Right renal cortex interstitium (tissue), 3 donors: ENCODE measurements at places on chromosomes 12 and 14.

GRCh38 chr14:105375635-105376057 is 22.7 kb upstream of the TEX22 start:
- no peak for DNase-seq

- DNase-seq, result no peak
These were observed 10.2 kb upstream of the PGF start for GRCh38 chr14:74965486-74966153.

GRCh38 chr12:46177025-46177424 is 91.8 kb downstream of the SLC38A1 start:
- no peak for DNase-seq

GRCh38 chr12:117674313-117674712 is 294.5 kb downstream of the KSR2 start:
- DNase-seq, result no peak

DNA sequence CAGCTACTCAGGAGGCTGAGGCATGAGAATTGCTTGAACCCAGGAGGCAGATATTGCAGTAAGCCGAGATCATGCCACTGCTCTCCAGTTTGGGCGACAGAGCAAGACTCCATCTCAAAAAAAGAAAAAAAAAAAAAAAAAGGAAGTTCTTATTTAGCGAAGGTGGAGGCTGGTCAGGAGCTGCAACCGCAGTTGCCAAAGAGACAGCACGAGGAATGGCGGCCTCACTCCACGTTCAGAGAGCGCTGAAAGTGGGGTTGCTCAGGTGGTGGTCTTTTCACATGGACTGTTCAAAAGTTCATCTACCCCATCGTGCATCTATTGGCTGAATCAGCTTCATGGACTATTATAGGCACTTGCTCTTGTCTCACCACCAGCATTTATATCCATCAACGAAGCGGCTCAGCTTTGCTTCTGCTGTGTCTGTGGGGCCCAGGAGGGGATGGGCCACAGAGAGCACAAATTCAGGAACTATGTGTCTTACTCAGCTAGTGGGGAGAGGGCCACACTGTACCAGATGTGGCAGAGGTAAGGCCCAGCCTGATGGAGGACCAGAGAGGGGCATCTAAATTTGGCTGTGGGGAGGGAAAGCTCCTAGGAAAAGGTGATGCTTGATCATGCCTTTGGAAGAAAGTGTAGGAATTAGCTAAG is 27.3 kb downstream of the SLC25A47 start:
- DNase-seq, result no peak

GRCh38 chr12:107906707-107907106 is 132.2 kb downstream of the ASCL4 start:
- no peak for DNase-seq

- DNase-seq, result no peak
These were observed 53.8 kb upstream of the CLEC14A start for GRCh38 chr14:38309522-38310277.

DNA sequence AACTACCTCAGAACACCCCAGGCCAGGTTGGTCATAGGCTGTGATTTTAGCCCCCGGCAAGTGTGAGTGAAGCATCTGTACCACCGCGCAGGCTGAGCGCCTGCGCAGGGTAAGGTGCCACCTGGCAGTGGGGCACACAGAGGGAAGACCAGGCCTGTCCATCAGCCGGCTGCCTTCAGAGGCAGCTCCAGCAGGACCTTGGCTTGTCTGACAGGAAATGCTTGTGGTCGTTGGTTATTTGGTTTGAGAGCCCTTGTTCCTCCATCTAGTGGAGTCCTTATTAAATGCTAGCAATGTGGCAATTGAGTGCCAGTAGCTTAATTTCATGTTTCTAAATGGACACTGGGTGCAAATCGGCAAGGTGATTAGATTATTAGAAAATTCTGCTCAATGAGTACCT is 27.5 kb downstream of the SLC25A29 start:
- DNase-seq, result no peak

DNA sequence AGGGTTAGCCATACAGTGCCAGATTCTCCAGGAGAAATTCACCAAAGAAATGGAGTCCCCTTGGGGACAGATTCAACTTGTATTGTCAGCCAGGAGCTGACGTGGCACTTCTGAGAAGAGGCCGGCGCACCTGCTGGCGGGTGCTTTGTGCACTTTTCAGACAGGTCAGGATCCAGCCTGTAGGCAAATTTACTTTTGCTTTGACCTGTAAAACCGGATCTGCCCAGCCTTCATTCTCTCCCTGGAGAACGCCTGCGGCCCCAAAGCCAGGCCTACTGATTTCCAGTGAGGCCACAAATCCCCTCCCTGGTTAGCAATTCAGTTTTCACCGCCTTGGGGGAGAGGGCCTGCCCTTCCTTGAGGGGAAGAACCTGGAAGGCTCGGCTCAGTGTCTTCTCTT is 17.4 kb downstream of the P2RX4 start:
- DNase-seq, result no peak

- DNase-seq, result no peak
These were observed 18.3 kb downstream of the SLC25A47 start for GRCh38 chr14:100341301-100342031.

GRCh38 chr14:64475585-64476273 is 10.4 kb downstream of the AKAP5 start:
- DNase-seq, result no peak

DNA sequence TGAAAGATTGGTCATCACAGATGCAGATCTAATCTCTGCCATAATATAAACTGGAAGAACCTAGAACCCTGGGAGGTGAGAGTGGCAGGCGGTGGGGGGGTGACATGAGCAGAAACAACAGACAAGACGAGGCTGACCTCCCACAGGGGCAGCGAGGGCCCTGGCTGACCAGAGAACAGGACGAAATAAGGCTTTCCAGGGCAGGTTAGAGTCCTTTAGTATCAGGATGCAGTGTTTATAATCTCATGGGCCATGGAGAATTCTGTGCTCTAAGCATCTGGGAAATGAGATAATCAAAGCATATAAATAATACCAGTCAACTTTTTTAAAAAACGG is 102.7 kb upstream of the BCL2L14 start:
- DNase-seq, result no peak

GRCh38 chr12:131865180-131865875 is 29.1 kb upstream of the ULK1 start:
- DNase-seq, result no peak

DNA sequence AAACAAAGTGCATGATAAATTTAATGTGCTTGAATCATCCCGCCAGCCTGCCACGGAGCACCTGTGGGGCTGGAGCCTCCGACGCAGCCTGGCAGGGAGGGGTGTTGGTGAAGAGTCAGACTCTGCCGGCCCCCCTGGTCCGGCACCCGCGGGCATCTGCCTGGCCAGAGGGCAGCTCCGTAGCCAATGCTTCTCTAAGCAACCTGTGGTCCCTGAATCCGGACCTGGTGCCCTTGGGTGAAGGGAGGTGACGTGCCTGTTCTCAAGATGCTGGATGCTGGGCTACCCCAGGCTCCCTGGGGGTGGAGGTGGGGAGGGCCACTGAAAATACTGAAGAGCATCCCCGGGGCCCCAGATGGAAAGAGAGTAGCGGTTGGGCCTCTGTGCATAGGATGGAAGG is 158.6 kb upstream of the C14orf180 start:
- no peak for DNase-seq

DNA sequence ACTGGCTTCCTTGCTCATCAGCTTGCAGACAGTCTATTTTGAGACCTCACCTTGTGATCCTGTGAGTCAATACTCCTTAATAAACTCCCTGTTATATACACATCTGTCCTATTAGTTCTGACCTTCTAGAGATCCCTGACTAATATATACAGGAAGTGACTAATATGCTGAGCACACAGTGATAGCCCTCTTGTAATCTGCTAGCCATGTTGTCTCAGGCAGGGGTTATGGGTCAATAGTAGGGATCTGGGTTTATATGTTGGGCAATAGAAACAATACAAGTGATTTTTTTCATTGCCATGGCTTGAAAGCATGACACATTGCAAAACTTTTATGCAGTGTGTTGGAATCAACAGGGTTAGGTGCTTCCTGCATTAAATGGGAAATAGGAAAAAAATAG is 562.2 kb downstream of the GALC start:
- no peak for DNase-seq

DNA sequence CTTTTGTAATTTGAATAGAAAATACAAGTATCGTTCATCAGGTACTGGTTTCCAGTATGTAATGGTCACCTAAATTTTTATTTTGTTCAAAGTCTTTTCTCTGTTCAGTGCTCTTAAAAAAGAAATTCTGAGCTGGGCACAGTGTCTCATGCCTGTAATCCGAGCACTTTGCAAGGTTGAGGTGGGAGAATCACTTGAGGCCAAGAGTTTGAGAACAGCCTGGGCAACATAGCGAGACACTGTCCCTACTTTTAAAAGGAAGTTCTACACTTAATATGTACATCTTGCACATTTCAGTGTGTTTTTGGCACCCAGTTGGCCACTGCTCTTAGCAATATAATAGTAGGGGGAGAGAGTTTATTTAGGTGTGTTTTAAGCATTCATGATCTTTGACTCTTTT is 27.9 kb downstream of the PCNX1 start:
- DNase-seq, result no peak

DNA sequence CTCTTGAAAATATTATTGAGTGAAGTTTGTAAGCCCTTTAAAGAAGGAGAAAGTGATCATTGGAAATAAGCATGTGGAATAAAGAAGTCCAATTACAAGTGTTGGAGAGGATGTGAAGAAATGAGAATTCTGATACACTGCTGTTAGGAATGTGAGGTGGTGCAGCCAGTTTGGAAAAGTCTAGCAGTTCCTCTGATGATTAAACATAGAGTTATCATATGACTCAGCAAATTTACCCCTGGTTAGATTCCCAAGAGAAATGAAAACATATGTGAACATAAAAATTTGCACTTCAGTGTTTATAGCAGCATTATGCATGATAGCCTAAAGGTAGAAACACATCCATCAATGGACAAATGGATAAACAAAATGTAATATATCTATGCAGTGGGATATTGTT is 319.9 kb downstream of the AEBP2 start:
- no peak for DNase-seq

- no peak for DNase-seq
These were observed 545.7 kb upstream of the MIS18BP1 start for GRCh38 chr14:45798659-45799058.

DNA sequence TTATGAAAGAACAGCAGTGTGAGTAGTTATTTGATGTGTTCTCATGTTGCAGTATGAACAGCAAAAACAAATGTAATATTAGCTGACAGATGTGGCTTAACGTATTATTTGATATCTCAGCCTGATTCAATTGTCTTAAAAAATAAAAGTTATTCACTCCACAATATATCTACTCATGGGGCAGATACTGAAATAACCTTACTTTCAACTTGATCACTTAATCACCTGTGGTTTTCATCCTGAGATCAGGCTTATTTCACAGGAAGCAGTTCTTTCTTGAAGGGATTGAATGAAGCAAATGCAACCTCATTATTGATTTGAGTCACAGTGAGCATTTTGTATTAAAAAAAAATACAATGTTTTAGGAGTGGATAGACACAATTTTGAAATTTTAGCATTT is 90.3 kb downstream of the AKAP6 start:
- DNase-seq, result no peak

DNA sequence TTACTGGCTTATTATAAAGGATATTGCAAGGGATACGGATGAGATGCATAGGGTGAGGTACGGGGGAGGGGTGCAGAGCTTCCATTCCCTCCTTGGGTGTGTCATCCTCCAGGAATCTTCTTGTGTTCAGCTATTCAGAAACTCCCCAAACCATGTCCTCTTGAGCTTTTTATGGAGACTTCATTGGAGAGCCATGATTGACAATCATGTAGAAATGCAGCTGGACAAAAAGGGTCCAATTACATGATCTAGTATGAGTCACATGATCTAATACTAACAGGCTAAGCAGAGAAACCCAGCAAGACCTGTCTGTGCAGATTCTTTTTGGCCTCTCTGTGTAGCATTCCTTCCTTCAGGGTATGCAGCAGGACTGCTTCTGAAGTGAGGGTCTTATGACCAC is 23.9 kb upstream of the FLVCR2 start:
- no peak for DNase-seq

GRCh38 chr12:23197266-23197665 is 572.3 kb downstream of the ETNK1 start:
- no peak for DNase-seq

DNA sequence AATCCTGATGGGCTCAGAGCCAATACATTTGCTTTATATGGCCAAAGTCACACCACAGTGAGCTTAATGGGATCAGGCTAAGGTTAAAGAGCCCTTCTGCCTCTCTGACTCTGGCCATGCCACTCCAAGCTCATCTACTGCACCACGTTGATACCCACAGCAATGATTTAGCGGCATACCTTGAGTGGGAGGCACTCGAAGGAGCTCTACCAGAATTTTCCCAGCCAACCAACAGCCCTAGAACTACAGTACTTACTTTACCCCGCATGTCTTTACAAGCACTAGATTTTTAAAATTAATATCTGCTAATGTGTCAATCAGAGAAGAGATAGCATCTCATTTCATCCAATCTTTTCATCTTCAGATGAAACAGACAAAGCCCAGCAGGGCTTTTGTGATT is 300.5 kb downstream of the GRIN2B start:
- no peak for DNase-seq

GRCh38 chr12:121992059-121992879 is 29.4 kb upstream of the BCL7A start:
- DNase-seq, result no peak

DNA sequence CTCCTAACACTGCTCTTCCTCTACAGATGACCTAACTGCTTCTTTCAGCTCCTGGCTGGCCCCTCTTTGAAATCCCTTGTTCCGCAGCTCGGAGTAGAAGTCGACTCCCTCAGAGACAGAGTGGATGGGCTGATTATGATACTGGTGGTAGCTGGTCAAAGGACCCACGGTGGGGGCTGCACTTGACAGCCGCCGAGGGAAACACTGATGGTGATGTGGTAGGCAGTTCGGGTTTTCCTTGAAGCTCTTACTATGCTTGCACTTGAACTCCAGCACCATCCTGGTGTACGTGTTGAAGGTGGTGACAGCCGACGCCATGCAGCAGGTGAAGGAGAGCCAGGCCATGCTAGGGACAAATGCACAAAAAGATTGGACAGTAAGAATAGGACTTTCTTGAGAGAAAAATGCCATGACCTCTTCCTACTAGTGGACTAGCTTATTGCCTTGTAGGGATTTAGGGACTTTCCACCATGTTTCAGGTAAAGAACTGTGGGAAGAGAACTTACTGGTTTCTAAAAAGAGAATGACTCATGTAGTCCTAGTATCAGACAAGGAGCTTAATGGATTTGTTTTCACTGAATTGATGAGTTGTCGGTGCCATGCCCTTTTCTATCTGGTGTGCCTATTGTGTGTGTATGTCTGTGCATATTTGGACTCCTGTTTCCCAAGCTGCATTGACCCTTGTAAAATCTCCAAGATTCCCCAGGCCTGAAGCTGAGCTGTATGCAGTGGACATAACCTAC is 18.4 kb downstream of the GSG1 start:
- DNase-seq, result no peak

DNA sequence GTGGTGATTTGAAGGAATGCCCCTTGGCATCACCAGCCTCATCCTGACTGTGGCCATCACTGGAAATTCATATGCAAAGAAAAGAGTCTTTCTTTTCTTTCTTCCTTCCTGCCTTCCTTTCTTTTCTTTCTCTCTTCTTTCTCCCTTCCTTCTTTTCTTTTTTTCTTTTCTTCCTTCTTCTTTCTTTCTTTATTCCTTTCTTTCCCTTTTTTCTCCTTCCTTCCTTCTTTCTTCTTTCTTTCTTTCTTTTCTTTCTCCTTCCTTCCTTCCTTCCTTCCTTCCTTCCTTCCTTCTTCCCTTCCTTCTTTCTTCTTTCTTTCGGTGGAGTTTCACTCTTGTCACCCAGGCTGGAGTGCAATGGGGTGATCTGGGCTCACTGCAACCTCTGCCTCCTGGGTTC is 58.0 kb upstream of the TMEM132D start:
- no peak for DNase-seq
